ENCODE measurements at places on chromosomes 7 and 10. TPM values are rescaled to one million over a fixed set of nuclear protein-coding genes. Genes with fewer than 3 reads are reported as not detected.

The SEPHS1 gene
- 25.6 TPM for total RNA-seq

The SH2D4B gene
- total RNA-seq: 0.40 TPM

The MKI67 gene
- total RNA-seq: 0.88 TPM

The ASB4 gene
- total RNA-seq: 0.34 TPM

- DNase-seq: no peak
- H3K4me3 ChIP-seq: no peak overlapping the region
- no peaks in the 10 kb centered on the region for H3K4me1 ChIP-seq
- H3K27ac ChIP-seq: no peak overlapping the region
- no peaks in the 10 kb centered on the region for H3K36me3 ChIP-seq
Observed at GRCh38 chr7:16770657-16771329, 17.2 kb downstream of the TSPAN13 start.

The WNT2 gene
- 2.3 TPM for total RNA-seq

The GIMAP4 gene
- total RNA-seq: 86.8 TPM

DNA sequence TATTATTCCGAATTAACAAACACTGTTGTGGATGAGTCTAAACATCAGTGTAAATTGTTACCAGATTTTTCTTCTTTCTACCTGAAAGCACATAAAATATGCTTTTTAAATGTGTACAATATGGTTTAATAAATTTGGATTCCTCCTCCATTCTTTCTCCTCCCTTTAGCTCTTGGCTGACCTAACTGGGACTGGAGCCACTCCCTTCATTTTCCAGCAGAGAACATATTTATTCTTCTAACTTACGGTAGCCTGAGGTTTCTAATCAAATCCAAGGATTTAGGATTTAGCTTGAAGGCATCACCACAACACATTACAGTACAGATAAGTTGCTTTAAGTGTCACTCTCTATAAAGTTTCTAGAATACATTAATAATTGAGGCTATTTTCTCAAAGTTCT, 88.2 kb upstream of the SEMA3C start:
- no peak overlapping the region for H3K27ac ChIP-seq
- no peaks in the 10 kb centered on the region for H3K27me3 ChIP-seq
- DNase-seq: no peak
- H3K36me3 ChIP-seq: no peaks in the 10 kb centered on the region
- no peak overlapping the region for H3K4me3 ChIP-seq
- H3K4me1 ChIP-seq: no peaks in the 10 kb centered on the region

DNA sequence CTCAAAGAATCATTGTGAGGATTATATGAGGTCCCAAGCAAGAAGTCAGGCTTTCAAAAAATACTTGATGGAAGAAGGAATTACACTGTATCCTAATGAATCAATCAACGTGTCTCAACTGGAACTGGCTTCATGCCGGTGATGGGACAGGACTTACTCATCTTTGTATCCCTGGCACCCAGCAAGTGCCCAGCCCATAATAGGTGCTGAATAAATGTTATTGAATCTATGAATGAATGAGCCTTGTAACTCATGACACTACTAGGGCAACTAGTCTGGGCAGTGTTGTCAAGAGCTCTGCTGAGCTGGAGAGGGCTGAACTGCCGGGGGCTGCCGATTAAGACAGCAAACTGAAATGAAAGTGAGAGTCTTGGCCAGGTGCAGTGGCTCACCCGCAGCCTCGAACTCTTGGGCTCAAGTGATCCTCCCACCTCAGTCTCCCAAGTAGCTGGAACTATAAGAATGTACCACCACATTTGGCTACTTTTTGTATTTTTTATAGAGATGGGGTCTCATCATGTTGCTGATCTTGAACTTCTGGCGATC, 87.2 kb upstream of the KIF5B start:
- no peak for DNase-seq
- no peak overlapping the region for H3K27ac ChIP-seq
- H3K27me3 ChIP-seq: no peaks in the 10 kb centered on the region
- H3K36me3 ChIP-seq: no peaks in the 10 kb centered on the region

DNA sequence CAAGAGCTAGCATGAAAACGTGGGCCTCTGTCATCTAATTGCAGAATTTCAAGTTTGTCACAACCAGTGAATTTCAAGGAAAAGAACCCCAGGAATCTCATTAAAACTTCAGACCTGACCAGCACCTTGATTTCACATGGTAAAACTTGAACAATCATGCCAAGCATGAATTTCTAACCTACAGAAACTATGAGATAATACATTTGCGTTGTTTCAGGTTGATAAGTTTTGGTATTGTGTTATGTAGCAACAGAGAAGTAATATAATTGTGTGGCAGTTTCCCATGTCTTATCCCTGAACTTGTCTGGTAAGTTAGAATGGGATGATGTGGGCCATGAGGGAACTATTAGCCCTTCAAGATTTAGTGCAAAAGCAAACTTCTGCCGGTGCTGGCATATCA, 530.1 kb downstream of the ANKRD7 start:
- no peaks in the 10 kb centered on the region for H3K36me3 ChIP-seq
- no peak for DNase-seq
- H3K4me1 ChIP-seq: no peaks in the 10 kb centered on the region
- no peaks in the 10 kb centered on the region for H3K27me3 ChIP-seq
- no peak overlapping the region for H3K4me3 ChIP-seq

GRCh38 chr10:6465437-6465836, 114.6 kb downstream of the PRKCQ start:
- no peak for DNase-seq
- H3K4me1 ChIP-seq: no peaks in the 10 kb centered on the region
- H3K36me3 ChIP-seq: no peaks in the 10 kb centered on the region

DNA sequence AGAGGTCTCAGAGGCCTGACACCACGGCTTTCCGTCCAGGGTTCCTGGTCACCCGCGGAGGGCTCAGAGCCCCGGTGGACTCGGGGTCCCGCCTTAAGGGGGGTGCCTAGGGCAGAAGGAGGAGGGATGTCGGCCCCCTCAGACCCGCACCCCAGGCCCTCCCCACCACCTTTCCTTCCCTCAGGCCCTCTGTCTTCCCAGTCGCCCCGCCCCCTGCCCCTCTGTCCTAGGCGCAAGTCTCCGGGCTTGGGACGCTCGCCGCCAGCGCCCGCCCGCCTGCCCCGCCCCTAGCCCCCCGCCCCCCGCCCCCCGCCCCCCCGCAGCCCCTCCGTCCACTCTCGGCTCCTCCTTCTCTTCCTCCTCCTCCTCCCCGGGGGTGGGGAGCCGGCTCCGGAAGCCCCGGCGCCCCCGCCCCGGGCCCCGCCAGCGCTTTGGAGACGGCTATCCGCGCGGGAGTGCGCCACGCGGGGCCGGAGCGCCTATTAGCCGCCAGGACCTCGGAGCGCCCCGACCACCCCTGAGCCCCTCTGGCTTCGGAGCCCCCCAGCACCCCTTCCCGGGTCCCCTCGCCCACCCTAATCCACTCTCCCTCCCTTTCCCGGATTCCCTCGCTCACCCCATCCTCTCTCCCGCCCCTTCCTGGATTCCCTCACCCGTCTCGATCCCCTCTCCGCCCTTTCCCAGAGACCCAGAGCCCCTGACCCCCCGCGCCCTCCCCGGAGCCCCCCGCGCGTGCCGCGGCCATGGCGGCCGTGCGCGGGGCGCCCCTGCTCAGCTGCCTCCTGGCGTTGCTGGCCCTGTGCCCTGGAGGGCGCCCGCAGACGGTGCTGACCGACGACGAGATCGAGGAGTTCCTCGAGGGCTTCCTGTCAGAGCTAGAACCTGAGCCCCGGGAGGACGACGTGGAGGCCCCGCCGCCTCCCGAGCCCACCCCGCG, at the start of gene AEBP1:
Gene AEBP1, plus strand, starts transcription at position 423 of the 937 bp plus-strand sequence. Its CDS starts 321 bp downstream, at position 744.
- no peaks in the 10 kb centered on the region for H3K27me3 ChIP-seq
- peak within 1 kb of the TSS; percentile 68 for H3K4me3 ChIP-seq
- peak; percentile 63 for DNase-seq
- H3K36me3 ChIP-seq: no peaks in the 10 kb centered on the region

- H3K27me3 ChIP-seq: no peaks in the 10 kb centered on the region
- H3K36me3 ChIP-seq: no peaks in the 10 kb centered on the region
- no peak for DNase-seq
- no peaks in the 10 kb centered on the region for H3K4me1 ChIP-seq
- H3K4me3 ChIP-seq: no peak overlapping the region
- peak overlapping the region; percentile 43 for H3K27ac ChIP-seq
Observed at GRCh38 chr10:61786728-61787127, 114.8 kb upstream of the ARID5B start.

The TCF7L2 gene
- 18.7 TPM for total RNA-seq

GRCh38 chr10:104608091-104608828, 32.8 kb upstream of the SORCS3 start:
- DNase-seq: no peak
- no peaks in the 10 kb centered on the region for H3K4me1 ChIP-seq
- no peaks in the 10 kb centered on the region for H3K36me3 ChIP-seq
- H3K27ac ChIP-seq: no peak overlapping the region

DNA sequence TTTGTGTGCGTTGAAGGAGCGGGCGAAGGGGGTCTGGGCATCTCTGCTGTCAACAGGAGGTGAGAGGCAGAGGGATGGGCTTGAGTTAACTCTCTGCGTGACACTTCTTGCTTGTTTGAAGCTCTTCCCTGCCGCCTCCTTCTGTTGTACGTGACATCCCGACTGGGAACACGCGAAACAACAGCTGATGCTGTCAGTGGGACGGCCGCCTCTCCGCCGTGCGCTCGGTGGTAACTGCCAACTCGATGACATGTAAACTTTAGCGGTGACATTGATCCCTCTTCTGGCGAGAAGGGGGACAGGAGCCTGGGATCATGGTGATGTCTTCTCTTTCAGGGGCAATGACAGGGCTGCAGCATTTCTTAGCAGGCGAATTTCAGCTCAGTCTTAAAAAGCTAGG, 394.5 kb downstream of the TYW1 start:
- H3K4me1 ChIP-seq: no peaks in the 10 kb centered on the region
- H3K36me3 ChIP-seq: no peaks in the 10 kb centered on the region
- H3K4me3 ChIP-seq: no peak overlapping the region
- no peak overlapping the region for H3K27ac ChIP-seq
- DNase-seq: no peak

- no peaks in the 10 kb centered on the region for H3K27me3 ChIP-seq
- no peaks in the 10 kb centered on the region for H3K4me1 ChIP-seq
- H3K27ac ChIP-seq: no peak overlapping the region
- DNase-seq: no peak
- H3K4me3 ChIP-seq: no peak overlapping the region
- no peaks in the 10 kb centered on the region for H3K36me3 ChIP-seq
Observed at GRCh38 chr10:90403211-90404000, 454.4 kb downstream of the HTR7 start.

- DNase-seq: no peak
- H3K27ac ChIP-seq: no peak overlapping the region
- H3K36me3 ChIP-seq: no peaks in the 10 kb centered on the region
- H3K27me3 ChIP-seq: no peaks in the 10 kb centered on the region
- H3K4me3 ChIP-seq: no peak overlapping the region
- no peaks in the 10 kb centered on the region for H3K4me1 ChIP-seq
Observed at GRCh38 chr10:15038416-15038815, 5.3 kb upstream of the OLAH start.

The SPDYE2 gene
- total RNA-seq: not detected

The DNAJB6 gene
- total RNA-seq: 111 TPM

The GNGT1 gene
- not detected for total RNA-seq

The RPA3 gene
- 5.3 TPM for total RNA-seq

DNA sequence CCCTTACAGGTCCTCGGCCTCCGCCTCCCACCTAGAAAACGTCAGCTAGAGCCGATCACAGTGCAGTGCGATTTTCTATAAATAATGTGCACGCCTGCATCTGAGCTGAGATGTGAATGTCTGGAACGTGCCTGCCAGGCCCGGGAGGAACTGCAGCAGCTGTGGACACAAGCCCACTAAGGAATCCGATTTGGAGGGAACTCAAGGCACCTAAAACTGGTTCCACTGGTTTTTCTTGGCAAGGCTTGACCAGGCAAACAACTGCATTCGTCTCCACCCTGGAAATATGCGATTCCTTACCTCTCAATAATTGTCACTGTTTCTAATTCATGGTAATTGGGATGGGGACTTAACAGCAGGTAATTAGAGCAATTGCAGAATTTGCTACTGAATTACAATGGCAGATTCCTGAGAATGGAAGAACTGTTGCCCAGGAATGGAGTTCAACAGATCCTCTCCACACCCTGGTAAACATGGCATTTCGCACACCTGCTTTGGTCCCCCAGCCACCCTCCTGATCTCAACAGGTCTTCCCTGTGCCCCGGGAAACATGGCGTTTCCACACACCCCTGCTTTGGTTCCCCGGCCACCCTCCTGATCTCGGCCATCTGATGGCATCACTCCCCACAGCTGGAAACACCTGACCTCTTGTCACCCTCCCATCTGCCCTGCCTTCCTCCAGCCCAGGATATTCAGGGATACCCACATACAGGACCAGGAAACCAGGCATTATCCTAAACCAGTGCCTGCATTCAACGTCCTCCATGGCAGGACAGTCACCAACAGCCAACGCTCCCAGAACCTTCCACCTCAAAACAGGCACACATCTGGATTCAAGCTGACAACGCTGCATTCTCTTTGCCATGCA, 76.0 kb downstream of the DIP2C start:
- H3K4me3 ChIP-seq: no peak overlapping the region
- no peaks in the 10 kb centered on the region for H3K4me1 ChIP-seq
- no peak for DNase-seq
- no peaks in the 10 kb centered on the region for H3K27me3 ChIP-seq
- no peak overlapping the region for H3K27ac ChIP-seq

GRCh38 chr7:25686493-25686892, 458.2 kb upstream of the NPVF start:
- no peak overlapping the region for H3K27ac ChIP-seq
- no peaks in the 10 kb centered on the region for H3K27me3 ChIP-seq
- H3K36me3 ChIP-seq: no peaks in the 10 kb centered on the region

The GPC2 gene
- under 0.01 TPM for total RNA-seq

- no peaks in the 10 kb centered on the region for H3K4me1 ChIP-seq
- H3K27me3 ChIP-seq: no peaks in the 10 kb centered on the region
- no peak for DNase-seq
- no peaks in the 10 kb centered on the region for H3K36me3 ChIP-seq
- no peak overlapping the region for H3K4me3 ChIP-seq
Observed at GRCh38 chr7:112272921-112273561, 66.5 kb downstream of the ZNF277 start.

The ATOH7 gene
- total RNA-seq: not detected

The MSMB gene
- total RNA-seq: not detected

- no peaks in the 10 kb centered on the region for H3K36me3 ChIP-seq
- no peaks in the 10 kb centered on the region for H3K27me3 ChIP-seq
- H3K4me3 ChIP-seq: no peak overlapping the region
Observed at GRCh38 chr7:128882134-128882533, 19.5 kb downstream of the ATP6V1F start.

GRCh38 chr10:57654856-57655255, 612.8 kb downstream of the IPMK start:
- no peak for DNase-seq
- no peaks in the 10 kb centered on the region for H3K27me3 ChIP-seq
- no peak overlapping the region for H3K4me3 ChIP-seq
- H3K4me1 ChIP-seq: no peaks in the 10 kb centered on the region
- H3K36me3 ChIP-seq: no peaks in the 10 kb centered on the region
- no peak overlapping the region for H3K27ac ChIP-seq

The POLR2J3 gene
- 8.2 TPM for total RNA-seq

Data from uterus (tissue), 4 donors.